ENCODE measurements at places on chromosomes 1 and 21.

DNA sequence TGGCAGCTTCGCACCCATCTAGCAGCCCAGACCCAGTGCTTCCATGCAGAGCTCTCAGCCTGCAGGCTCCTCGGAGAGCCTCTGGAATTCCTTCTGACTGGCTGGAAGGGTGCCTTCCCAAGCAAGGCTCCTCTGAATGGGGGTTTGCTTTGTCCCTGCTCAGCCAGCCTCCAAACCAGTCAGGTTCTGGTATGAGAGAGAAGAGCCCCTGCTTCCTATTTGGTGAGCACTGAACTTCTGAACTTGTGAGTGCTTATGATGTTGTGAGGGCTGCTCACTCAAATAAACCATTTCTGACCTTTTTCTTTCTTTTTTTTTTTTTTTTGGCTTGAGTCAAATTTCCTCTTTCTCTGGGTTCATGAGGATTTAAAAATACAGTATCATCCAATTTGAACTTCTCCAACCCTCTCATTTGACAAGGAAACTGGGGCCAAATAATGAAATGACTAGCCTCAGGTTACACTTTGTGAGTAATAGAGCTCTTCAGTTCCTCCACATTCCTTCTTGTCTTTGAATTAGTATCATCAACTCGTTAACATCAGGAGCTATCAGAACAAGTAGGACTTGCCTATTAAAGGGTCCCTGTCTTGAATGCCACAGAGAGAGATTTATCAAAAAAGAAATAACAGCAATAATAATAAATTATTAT lies 39.6 kb downstream of the GFI1 start:
- no peak for DNase-seq

GRCh38 chr1:33718186-33718585 lies 145.7 kb upstream of the HMGB4 start:
- no peak for DNase-seq

DNA sequence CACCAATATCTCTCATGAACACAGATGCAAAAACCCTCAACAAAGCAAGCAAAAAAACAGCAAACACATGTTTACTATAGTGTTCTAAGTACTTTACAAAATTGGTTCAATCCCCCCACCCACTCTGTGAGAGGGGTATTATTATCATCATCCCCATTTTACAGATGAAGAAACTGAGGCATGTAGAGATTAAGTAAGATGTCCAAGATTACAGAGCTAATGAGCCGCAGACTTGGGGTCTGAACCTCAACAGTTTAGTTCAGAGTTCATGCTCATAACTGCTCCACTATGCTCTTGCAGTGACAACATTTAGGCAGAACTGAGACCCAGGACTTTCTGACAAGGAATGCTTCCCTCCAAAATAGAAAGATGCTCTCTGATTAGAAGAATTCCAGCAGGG lies 21.9 kb downstream of the CLSTN1 start:
- no peak for DNase-seq

- DNase-seq: no peak
Observed at GRCh38 chr1:187837787-187838186, 1009.0 kb downstream of the PLA2G4A start.

DNA sequence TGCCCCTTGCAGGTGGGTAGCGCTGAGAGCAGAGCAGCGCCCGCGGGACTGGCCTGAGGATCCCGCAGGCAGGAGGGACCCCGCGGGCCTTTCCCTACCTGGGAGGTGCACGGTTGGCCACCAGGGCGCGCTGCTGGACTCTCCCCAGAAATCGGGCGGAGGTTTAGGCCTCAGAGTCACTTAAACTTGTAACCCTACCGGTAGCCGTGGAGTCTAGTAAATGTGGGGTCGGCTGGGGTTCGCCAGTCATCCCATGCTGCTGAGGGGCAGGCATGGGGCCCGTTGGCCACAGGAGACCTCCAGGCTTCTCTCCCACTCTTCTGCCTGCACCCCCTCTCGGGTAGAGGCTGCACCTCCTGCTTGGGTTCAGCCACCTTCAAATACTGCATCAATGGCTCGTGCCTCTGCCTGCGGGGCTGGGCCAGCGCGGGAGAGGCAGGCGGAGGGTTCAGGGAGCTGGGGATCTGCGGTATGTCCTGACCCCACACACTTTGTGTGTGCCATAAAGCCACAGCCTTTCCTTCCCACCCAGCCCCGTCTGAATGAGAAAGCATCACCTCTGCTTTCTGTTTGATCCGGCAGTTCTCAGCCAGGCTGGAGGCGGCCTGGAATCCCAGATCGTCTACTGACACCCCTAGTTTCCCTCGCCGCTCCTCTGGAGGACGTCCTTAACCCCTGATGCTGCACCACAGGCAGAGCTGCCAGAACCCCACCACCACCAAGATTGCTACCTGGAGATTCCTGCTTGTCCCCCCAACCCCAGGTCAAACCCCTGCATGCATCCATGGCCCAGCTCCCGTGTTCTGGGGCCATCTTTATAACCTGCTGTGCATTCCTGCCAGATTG lies 12.3 kb upstream of the GSTM4 start:
- no peak for DNase-seq

DNA sequence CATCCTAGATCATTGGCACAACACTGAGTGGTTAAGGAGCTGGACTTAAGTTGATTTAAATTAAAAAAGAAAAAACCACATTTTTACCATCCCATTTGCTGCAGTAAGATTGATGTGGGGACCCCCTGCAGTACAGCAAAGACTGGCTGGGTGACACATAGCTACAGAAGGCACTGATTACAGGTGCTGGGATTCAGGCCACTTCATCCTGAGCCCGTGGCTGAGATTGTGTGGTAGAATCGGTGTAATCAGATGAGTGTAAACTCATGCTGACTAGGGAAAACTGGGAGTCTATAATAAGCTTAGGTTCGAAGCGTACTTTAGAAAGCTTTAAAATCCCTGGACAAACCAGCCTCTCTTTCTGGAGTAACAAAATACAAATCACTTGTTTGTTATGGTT lies 70.1 kb downstream of the SLC25A24 start:
- no peak for DNase-seq

DNA sequence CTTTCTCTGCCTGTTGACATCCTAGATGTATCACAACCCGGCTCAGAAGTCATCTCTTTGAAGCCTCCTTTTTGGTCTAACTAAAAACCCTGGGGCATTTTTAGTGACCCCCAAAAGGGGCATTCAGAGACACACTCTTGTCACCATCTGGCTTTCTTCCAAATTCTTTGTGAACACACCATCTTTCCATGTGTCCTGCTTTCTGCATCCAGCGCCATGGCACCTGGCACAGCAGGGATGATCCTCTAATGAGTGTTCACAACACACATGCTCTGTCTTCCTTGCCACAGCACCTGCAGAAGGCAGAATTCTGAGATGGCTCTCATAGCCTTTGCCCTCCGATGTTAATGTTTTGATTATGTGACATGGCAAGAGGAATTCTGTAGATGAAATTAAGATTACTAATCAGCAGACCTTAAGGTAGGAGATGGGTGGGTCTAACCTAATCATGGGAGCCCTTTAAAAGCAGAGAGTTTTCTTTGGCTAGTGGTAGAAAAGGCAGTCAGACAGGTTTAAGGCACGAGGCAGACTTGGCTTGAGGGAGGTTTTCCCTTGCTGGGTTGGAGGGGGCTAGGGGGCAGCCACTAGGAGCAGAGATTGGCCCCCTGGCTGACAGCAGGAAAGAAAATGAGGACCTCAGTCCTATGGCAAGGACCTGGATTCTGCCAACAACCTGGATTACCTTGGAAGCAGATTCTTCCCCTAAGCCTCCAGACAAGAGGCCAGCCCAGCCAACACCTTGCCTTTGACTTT lies 4.9 kb upstream of the TMEM61 start:
- no peak for DNase-seq

GRCh38 chr1:12658531-12659453 lies 14.9 kb downstream of the AADACL4 start:
- peak; percentile 64 for DNase-seq

DNA sequence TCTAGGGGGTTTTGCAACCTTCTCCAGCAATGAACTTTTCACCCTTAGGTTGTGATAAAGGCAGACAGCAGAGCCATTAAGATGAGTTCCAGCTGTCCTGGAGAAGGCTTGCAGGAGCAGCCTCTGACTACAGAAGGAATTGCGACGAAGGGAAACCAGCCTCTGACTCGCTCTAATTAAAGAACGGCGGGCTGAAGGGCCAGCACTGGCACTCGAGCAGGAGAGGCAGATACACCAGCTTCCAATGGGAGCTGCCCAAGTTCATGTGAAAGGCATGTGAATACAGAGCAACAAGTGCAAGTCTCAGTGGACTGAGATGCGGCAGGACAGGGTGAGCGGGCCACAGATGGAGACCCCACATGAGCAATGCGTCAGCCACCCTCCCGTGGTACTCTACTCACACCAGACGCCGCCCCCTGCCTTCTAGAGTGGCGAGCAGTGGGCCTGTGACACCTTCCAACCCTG lies 15.7 kb downstream of the RCC2 start:
- DNase-seq: no peak

DNA sequence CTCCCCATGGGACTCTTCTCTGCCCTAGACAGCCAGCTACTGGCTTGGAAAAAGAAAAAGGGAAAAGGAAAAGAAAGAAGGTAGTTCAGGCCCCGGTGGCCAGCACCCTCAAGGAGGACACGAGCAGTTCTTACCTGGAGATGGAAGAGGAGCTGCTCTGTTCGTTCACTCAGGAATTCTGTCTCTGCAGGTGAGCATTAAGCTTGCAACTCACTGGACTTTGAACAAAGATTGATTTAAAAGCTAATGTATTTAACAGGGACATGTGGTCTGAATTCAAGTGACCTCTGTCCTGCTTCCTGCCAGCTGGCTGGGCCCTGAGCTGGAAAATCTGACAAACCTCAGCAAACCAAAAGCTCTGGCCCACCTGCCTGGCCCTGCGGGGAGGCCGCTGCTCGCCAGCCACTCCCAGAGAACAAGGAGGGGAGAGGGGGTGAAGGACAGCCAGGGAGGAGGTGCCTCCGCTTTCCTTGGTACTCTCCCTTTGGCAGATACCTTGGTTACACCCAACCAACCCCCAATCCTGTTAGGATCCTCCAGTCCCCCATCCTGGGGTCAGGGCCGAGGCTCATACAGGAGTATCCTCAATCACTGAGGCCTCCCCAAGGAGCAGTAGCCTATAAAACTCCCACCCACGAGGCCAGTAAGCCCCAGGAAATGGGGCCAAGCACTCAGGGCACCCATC lies at the start of gene PDZK1:
Gene PDZK1 (minus strand): TSS at position 186 of the 685 bp plus-strand sequence. CDS start 19,347 bp downstream, outside the sequence.
- no peak for DNase-seq

GRCh38 chr21:43306911-43307676 lies 119.8 kb downstream of the SIK1 start:
- DNase-seq: no peak

GRCh38 chr1:162388615-162389014 lies 7.1 kb downstream of the C1orf226 start:
- DNase-seq: no peak

DNA sequence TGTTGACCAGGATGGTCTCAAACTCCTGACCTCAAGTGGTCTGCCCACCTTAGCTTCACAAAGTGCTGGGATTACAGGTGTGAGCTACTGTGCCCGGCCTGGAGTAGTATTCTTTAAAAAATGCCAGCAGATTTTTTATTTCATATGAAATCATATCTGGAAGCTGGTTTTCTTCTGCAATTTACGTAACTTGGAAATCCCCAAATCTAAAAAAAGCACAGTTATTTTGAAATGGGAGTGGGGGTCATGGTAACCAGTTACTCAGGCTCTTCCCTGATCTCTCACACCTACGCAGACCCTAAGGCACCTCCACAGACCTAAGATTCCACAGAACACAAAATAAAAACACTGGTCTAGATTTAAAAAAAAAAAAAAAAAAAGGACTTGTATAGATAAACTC lies 219.8 kb downstream of the DAB1 start:
- DNase-seq: no peak

DNA sequence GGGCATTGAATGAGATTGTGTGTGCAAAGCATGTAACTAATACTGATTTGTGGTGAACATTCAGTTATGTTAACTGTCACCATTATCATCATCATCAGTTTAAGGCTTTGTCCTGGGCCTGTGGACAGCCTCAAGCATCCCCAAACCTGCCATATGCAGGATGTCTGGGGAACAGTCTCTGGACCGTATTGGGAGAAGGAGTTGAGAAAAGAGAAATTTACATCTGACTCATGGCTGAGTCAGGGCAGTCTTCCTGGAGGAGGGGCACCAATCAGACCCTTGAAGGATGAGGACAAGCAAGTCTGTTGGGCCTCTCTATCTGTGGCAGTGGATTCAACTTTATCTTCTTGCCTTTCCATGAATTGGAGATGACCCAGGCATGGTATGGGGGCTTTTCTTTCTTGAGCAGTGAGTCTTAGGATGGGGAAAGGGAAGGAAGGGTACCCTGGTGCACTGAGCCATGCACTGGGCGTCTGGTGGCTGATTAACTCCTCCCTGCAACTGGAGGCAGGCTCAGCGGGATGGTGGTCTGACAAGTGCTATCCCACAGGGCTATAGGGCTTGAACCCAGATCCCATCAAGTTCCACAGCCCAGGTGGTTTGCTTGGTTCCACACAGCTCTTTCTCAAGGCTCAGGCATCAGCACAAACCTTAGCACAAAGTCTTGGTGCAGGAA lies 2.9 kb downstream of the PADI3 start:
- no peak for DNase-seq

- DNase-seq: no peak
Observed at GRCh38 chr1:24344090-24344742, 25.1 kb downstream of the GRHL3 start.

DNA sequence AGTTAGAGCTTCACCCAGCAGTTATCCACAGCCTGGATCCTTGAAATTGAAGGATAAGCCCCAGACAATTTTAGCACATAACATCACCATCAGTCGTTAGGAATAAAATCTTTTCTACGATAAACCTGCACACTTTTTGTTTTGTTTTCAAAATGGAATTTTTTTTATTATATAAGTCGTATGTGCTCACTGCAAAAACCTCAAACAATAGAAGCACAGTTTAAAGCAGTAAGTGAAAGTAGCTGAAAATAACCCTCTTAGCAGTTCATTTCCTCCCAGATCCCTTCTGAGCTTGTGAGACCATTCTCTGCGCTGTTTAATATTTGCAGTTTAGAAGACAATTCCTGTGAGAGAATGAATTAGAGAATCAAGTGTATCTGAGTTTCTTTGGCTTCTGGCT lies 38.3 kb downstream of the ELK4 start:
- DNase-seq: no peak

DNA sequence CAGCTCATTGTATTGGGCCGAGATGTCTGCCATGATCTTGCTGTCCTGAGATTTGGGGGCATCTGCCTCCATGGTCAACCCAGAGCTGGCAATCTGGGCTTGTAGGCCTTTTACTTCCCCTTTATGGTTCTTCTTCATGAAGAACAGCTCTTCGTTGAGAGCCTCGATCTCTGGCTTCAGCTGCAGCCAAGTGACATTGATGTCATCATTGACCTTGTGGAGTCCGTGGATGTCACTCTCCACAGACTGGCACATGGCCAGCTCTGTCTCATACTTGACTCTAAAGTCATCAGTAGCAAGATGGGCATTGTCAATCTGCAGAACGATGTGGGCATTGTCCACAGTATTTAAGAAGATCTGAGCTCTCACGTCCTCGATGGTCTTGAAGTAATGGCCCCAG lies 29.2 kb downstream of the RAP1A start:
- DNase-seq: no peak

- DNase-seq: no peak
Observed at GRCh38 chr1:41360074-41360785, 1.0 kb upstream of the FOXO6 start.

- DNase-seq: no peak
Observed at GRCh38 chr1:111628153-111628552, 8.6 kb downstream of the RAP1A start.

GRCh38 chr1:76868154-76868882 lies 1.0 kb downstream of the ST6GALNAC5 start:
- no peak for DNase-seq

GRCh38 chr1:243315893-243316292 lies 60.1 kb downstream of the SDCCAG8 start:
- DNase-seq: no peak

Measured in fibroblast of skin of left quadriceps (primary cell).